ENCODE measurements at places on chromosomes 16 and 17. TPM values are rescaled to one million over a fixed set of nuclear protein-coding genes. Genes with fewer than 3 reads are reported as not detected.

- no peak for DNase-seq
Observed at GRCh38 chr17:58246781-58247180, 8.4 kb downstream of the LPO start.

GRCh38 chr17:47996201-47996600 lies 25.3 kb downstream of the CDK5RAP3 start:
- no peak for DNase-seq

DNA sequence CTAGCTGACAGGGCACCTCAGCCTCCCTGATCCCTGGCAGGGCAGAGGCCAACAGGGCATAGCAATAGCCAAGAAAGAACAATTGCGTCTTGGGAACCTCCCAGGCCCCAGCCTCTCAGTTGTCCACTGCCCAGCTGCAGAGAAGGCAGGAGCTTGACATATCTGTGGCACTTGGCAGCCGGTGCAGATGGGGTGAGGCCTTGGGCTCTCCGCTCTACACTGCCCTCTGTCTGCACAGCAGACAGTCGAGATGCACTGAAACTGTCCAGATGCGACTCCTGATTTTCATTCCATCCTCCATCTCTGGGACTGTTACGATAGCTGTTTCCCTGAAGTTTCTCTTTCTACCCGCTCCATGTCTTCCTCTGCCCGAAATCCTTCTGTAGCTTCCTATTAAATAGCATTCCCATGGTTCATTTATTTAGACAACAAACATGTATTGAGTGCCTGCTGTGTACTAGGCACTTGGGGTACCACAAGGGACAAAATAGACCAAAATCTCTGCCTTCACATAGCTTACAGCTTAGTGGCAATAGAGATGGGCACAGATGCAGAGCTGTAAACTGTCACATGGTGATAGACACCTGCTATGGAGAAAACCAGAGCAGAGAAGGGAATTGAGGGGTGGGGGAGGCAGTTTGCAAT lies 3.3 kb downstream of the POLR3E start:
- no peak for DNase-seq

GRCh38 chr16:9046667-9047055 lies 44.8 kb upstream of the HAPSTR1 start:
- DNase-seq = no peak

GRCh38 chr17:81456091-81456490 lies 56.5 kb downstream of the ACTG1 start:
- DNase-seq = no peak

DNA sequence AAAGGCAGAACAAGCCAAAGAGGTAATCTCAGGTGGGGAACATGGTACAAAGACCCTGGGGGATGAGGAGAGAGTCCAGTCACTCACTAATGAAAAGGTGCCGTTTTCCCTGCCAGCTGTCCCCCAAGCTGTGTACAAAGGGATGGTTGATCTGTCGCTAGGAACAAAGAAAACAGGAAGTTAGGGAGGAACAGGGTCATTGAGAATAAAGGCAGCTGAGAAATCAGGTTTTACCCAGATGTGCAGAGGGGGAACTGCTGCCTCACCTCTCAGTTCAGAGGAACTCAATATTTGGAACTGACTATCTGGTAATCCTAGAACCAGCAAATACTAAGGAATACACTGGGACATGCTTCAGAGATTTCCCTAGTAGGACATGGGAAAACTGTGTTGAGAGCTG lies 1.5 kb downstream of the RSKR start:
- DNase-seq = no peak

DNA sequence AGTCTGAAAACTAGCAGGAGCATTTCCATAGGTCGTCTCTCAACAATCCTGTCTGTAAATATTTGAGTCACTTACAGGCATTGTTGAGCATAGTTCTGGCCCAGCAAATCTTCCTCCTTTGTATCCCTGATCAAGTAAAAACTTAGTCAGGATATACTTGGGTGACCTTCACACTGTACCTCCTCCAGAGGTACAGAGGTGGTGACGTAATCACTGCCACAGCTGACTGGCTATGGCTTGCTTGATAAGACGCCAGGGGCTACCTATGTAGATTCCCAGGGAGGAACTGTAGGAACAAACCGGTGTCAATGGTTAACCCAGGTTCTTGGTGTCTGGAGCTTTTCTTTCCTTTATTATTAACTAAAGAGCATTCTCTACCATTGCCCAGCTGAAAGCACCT lies at the start of gene KCNJ16:
Gene KCNJ16 (plus strand): TSS at position 270 of the 400 bp plus-strand sequence. CDS start 56,863 bp downstream, outside the sequence.
- no peak for DNase-seq

DNA sequence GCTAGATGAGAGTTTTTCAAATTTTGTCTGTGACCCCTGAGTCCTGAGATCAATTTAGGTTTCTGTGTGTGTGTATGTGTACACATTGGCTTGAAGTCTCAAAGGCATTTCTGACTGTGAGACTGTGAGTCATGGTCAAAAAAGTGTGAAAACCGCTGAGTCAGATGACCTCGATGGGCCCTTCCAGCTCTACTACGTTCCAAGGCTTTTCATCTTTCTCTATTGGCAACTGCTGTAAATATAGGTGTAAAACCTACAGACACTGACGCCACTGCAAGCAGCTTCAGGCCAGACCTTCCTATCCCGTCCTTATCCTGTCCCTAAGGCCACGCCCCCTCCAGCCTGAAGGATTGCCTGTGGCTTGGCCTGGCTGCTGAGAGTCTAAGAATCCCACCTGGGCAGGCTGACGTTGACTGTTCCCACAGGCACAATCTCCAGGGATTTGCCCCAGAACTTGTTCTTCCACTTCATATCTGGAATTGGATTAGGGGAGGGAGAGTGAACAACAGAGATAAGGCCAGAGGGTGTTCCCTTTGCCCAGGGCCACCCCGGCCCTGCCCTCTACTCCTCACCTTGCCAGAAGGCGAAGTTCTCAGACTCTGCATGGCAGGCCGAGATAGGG lies 11.3 kb downstream of the OSBPL7 start:
- peak; percentile 50 for DNase-seq

RHBDF1 gene
- total RNA-seq = 52.4 TPM

DNA sequence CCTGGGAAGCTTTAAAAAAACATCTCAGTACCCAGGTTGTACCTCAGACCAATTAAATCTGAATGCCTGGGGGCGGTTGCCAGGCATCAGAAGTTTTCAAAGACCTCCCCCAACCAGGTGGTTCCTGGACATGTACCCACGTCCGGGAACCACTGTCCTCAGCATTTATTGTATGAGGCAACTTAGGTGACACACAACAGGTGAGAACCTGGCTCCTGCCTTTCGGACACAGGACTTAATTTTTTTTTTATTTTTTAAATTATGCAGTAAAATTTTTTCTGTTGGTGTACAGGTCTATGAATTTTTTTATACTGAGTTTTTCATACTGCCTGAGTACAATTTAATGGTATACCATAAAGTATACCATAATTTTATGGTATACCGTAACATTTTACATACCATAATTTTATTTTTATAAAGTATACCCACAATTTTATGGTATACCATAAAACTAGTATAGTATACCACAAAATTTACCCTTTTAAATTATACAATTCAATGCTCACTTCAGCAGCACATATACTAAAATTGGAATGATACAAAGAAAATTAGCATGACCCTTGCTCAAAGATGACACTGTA lies 38.7 kb upstream of the DHX8 start:
- no peak for DNase-seq

DNA sequence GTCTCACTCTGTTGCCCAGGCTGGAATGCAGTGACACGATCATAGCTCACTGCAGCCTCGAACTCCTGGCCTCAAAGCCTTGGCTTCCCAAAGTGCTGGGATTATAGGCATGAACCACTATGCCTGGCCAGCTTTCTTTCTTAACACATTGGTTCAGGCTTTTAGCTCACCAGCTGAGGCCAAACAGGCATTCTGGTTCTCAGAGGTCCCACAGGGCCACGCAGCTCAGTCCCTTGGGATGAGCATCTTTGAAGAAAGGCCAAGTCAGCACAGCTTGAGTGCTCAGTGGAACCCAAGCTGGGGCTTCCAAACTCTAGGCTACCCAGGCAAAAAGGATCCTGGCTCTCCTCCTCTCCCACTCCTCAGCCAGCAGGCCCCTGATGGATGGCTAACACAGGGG lies 2.5 kb downstream of the PIK3R5 start:
- DNase-seq = no peak

DNA sequence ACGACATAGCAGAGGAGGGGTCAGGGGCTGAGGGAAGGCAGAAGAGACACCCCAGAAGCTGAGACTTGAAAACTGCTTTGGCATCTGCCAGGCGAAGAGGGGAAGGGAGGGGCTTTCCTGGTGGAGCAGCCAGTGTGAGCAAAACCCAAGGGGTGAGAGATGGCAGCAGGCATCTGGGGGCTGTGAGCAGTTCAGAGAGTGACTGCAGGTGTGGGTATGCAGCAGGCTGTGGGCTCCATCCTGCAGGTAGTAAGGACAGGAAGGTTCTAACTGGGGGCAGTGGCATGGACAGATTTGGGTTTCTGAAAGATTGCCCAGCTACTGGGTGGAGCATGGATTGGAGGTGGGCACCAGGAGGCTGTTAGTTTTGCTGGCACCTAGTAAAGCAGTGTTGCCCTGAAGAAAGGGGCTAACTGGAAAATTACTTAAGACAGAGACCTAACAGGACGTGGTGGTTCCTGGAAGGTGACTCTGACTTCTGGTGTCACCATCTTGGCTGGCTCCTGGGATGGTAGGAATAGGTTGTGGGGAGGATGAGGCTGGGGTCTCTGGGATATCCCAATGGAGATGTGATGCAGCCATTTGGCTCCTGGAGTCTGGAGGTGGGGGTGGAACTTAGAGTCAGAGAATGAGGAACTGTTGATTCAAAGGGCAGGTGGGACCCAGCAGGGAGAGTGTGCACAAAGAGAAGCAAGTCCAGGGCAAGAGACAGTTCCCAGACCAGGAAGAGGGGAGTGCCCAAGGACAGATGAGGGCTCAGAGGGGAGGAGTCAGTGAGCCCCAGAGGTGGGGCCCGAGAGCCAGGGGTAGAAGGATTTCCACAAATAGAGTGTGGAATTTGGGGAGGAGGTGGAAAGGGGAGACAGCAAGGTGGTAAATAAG lies 11.2 kb downstream of the BCL7C start:
- no peak for DNase-seq

DNA sequence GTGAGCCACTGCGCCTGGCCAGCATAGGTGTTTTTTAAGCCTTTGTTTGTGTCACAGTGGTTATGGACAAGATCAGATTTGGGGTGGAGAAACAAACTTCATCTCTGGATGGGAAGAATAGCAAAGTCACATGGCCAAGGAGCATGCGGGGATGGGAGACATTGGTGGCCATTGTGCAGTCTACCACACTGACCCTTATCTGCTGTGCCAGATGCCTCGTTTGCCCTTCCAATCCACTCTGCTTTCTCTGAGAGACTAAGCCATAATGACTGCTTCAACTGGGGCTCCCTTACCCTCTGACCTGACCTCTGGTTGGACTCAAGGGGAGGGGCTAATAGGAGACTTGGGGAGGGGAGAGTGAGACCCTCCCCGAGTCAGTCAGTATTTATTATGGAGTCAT lies 166.8 kb downstream of the PRKCB start:
- no peak for DNase-seq

DNA sequence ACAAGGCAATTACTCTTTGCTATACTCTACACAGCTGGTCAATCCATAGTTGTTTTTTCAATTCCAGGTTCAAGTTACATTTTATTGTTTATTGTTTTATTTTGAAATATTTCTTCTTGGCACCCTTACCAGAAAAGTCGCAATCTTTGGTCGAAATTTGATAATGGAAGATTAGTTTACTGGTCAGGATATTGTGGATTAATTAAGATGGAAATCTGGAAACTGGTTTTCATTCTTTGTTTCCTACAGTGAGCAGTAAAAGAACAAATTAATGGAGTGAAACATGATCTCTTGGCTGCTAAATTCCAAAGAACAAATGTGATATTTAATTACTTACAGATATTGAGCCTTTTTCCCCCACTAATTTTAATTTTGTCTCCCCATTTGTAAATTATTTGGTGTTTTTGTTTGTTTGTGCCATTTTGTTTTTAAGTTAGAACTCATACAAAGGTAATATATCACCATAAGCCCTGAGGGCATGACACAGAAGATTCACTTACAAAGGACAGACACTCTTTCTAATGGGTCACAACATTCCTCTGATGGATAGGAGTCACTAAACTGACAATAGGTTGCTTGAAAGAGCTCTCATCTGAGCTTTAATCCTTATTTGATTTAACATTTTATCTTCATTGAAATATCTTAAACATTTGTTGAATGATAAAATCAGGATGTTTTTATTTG lies 700.2 kb downstream of the KCNJ2 start:
- no peak for DNase-seq

- DNase-seq = no peak
Observed at GRCh38 chr17:65345261-65346005, 208.3 kb downstream of the RGS9 start.

Measured in chondrocyte (in vitro differentiated cells).